Sigmoid colon (tissue), 7 donors: ENCODE measurements at places on chromosomes 3 and 15. TPM values are rescaled to one million over a fixed set of nuclear protein-coding genes. Genes with fewer than 3 reads are reported as not detected.

The ST8SIA2 gene
- under 0.01 TPM for total RNA-seq

The DISP2 gene
- 0.41 TPM for total RNA-seq

The VILL gene
- 8.3 TPM for total RNA-seq

The UBE2E2 gene
- total RNA-seq: 48.5 TPM

GRCh38 chr3:139870000-139870675, 64.8 kb upstream of the CLSTN2 start:
- no peak for DNase-seq

DNA sequence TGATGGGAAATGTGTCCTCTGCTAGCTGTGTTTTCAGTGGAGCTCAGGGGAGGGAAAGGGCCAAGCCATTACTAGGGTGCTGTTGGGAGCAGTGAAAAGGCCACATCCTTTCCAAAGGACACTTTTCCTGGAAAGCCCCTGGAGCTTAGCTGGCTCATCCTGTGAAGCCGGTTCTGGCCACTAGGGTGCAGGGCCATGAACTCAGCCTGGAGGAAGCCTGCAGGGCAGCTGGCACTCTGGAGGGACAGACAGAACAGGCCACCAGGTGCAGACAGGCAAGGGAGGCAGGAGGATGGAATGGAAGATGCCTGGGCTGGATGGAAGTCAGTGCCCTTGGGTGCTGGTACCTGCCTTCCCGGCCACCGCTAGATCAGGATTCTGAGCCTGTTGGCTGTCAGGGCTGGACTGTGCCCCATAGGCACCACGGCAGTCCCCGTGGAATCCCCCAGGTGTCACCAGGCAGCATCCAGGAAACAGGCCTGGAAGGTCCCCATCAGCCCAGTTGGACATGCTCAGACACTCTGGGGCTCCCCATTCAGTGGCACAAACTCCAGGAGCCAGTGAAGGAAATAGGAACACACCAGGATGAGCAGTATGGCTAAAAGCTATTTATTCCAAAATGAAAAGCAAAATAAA, 76.2 kb upstream of the C2CD4B start:
- DNase-seq: no peak

DNA sequence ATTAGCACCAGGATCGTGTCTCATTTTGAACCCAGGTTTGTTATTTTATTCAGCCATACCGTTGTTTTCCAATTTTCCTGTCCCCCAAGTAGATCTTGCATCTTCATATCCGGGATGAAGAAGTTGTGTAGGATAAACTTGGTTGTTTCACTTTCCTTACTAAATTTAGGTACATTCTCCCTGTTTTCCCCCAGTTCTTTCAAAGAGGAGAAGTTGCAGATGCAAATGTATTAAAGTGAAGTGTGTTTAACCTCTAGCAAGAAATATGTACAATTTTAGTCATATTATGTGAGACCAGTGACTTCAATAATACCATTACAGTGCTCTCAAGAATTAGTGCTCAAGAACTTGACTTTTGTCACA, 1.3 kb downstream of the ATXN7 start:
- no peak for DNase-seq
